Kasumi-1 (cell line): ENCODE measurements at places on chromosomes 13 and 19.

- DNase-seq = no peak
These were observed 33.2 kb upstream of the PNMA8B start for GRCh38 chr19:46528601-46529590.

GRCh38 chr13:94351292-94351990 is 128.0 kb downstream of the DCT start:
- DNase-seq = peak; percentile 56

GRCh38 chr13:27018344-27018861 is 153.2 kb downstream of the USP12 start:
- DNase-seq = no peak

GRCh38 chr19:4343370-4344307 is at the start of gene MPND:
Gene MPND, plus strand, starts transcription at chr19:4343562. Its CDS starts 32 bp downstream, at chr19:4343594.
- peak; percentile 74 for DNase-seq

DNA sequence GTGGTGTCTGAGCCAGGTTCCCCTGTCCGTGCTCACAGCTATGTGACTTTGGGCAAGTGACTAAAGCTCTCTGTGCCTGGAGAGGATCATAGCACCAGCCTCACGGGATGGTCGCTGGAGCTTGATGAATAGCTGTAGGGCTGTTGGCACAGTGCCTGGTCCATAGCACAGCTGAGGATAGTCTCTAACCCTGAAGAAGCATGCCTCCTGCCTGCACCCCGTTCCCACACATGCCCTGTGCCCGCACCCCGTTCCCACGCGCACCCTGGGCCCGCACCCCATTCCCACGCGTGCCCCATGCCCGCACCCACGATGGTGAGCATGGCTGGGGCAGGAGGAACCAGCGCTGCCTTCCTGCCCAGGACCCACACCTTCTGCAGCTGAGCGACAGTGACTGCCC is 63.7 kb upstream of the F7 start:
- no peak for DNase-seq

DNA sequence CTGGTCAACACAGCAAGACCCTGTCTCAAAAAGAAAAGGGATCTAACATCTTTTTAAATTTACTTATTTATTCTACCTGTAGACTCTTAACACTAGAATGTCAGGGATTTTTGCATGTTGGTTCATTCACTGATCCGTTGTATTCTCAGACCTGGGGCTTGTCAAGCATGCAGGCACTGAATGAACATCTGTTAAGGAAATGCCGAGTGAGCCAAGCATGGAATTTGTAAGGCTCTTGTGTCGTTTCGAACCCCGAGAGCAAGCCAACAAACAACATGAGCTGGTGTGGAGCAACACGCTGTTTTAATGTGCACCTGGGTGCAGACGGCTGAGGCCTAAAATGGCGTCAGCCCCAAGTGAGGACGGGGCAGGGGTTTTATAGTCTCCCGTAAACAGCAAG is 10.0 kb upstream of the OR1M1 start:
- DNase-seq = no peak

DNA sequence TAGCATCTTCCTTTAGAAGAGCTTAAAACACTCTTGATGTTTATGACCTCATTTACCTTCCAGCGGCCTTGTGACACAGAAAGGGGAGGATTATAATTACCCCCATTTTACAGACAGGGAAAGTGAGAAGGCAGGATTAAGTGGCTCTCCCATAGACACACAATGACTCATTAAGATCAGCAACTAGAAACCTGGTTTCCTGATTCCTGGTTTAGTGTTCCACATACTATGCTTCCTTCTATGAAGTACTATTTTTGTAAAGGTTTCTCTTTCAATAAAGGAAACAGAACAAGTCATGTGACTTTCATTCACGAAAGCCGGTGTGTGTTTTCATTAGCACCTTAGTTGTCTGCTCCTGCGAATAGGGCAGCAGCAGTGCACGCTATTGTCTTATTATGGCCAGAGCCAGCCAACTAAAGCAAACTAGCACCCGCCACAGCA is 8.3 kb downstream of the IRS2 start:
- peak; percentile 31 for DNase-seq

GRCh38 chr13:99296398-99296797 is 10.8 kb downstream of the GPR183 start:
- no peak for DNase-seq

- DNase-seq = no peak
These were observed 36.4 kb upstream of the NANOS3 start for GRCh38 chr19:13840305-13841085.

DNA sequence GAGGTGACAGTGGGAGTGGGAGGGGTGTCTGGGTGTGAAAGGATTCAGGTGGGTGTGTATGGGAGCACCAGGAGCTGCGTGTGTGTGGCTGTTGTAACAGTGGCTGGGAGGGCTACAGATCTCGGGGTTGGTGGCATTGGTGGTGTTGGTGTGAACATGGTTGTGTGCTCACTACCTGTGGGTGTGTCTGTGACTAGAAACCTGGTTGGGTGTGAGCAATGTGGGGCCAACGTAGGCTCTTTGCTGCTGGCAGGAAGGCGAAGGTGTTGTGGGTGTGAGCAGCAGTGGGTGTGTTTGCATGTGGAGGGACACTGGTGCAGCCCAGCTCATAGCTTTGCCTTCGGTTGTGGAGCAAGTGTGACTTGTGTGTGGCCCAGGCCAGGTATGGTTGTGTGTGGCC is 3.7 kb upstream of the NR2C2AP start:
- DNase-seq = no peak

GRCh38 chr13:77372275-77372674 is 45.4 kb upstream of the MYCBP2 start:
- DNase-seq = no peak

GRCh38 chr19:10104665-10105508 is 1.3 kb upstream of the PPAN start:
- peak; percentile 61 for DNase-seq

DNA sequence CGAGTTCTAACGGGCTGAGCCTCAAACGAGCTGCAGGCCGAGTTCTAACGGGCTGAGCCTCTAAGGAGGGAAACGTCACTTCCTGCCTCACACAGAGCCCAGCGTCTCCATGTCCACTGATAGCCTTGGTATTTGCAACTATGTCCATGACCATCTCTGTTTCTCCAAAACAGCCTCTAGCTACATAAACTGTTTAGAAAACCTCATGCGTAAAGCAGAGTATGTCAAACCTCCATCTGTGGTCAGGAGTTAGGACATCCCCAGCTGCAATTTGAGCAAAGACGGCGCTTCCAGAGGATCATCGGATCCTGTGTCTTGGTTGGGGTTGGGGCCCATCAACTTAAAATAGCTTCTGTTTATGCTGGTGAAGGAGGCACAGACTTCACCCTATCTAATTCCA is 20.8 kb downstream of the RASA3 start:
- no peak for DNase-seq

GRCh38 chr19:45075301-45076028 is 813 bp downstream of the ZNF296 start:
- DNase-seq = peak; percentile 88

DNA sequence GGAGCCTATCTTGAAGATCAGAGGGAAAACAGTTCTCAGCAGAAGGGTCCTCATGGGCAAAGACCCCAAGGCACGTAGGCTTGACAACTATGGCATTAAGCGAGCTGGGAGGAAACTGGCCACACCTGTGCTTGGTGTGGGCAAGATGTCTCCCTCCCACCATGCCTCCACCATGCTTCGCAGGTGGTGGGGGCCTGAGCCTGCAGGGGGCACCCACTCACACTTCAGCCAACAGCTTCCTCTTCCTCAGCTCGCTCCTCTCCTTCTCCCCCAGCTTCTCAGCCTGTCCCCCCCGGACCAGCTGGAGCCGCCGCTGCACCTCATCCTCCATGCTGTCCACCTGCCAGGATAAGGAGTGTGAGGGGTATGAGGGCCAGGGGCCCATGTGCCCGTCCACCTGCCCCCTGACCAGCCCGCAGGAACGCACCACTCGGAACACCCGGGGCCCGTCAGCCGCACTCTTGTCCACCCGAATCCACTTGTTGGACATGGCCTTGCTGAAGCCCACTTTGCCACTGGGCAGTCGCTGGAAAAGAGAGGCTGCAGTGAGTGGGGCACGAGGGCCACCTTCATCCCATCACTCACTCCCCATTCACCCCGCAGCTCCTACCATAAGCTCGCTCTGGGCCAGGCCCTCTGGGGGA is 3.4 kb downstream of the FARSA start:
- peak; percentile 46 for DNase-seq

- DNase-seq = no peak
These were observed 29.5 kb downstream of the NFILZ start for GRCh38 chr19:8659905-8660304.

- peak; percentile 66 for DNase-seq
These were observed at the start of gene LRRC63 for GRCh38 chr13:46211483-46212351. Gene LRRC63, plus strand, starts transcription at chr13:46211928. Its CDS starts 1,107 bp downstream, at chr13:46213035.
